Skeletal muscle cell (primary cell): ENCODE measurements at places on chromosomes 7 and 10.

DNA sequence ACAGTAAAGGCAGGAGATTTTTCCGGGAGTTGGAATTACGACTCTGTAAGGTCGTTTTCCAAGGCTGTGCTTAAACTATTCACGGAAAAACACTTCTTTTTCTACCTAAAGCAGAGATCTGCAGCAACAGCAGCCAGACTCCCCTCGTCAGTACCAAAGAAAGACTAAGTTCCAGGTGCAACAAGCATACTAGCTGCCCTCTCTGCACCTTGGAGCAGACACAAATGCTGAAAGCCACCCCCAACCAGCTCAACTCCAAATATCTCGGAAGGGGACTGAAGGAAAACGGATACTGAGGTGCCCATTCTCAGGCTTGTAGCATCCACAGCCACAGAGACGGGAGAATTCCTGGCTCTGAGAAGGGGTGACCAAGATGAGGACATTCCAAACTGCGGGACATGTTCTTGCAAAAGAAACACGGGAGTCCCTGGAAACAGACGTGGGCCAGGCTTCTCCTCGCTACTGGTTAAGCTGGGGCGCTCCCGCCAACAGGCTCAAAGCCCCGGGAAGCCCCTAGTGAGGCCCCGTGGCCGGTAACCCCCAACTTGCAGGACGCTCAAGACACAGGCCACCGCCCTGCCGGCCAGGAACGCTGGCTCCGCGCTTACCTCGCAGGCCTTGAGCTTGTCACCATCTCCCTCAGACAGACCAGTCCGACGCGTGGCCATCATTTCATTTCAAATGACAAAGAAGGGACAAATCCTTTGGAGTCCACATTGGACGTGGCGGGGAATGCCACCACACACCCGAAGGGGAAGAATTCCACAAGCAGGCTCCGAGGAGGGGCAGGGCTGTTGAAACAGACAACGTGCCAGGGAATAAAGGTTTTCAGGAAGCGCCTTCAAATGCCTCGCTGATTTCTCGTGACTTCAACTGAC is 2.2 kb downstream of the ARHGAP21 start:
- DNase-seq = no peak

GRCh38 chr10:55233505-55233904 is 432.5 kb upstream of the PCDH15 start:
- no peak for DNase-seq

- DNase-seq = no peak
Measured at GRCh38 chr10:69800109-69800508, 1.6 kb upstream of the COL13A1 start.

- DNase-seq = no peak
Measured at GRCh38 chr10:109592391-109592790, 330.9 kb downstream of the XPNPEP1 start.

- no peak for DNase-seq
Measured at GRCh38 chr10:131678171-131678570, 222.6 kb upstream of the PPP2R2D start.
